ENCODE measurements at places on chromosomes 16 and 17.

- no peak for DNase-seq
These were observed 146.1 kb downstream of the SEC14L1 start for GRCh38 chr17:77286641-77287431.

DNA sequence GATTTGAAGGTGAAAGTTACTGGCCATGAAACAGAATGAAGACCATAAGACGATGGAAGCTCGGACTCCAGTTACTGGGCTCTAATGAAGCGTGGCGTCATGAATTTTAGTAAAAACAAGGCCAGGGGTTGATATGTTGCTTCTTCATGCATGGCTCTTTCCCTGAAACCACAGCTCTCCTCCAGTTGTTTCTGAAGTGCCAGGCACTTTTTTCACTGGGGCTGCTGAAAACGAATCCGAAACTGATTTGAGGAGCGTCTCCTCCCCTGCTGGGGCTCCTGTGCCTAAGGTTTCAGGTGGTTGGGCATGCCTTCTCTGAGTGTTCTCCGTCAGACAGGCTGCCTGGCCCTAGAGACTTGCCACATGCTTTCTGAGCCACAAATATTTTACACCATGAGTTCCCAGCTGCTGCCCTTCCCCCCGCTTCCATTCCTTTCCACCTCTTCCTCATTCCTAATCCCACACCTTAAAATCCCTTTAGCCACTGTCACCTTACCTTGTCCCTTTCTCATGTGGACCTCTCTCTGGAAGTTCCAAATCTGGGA, 3.7 kb upstream of the MYL4 start:
- DNase-seq: peak; percentile 67

GRCh38 chr17:38333635-38334295, 10.0 kb downstream of the GPR179 start:
- DNase-seq: no peak

GRCh38 chr17:2874189-2874686, 78.0 kb downstream of the RAP1GAP2 start:
- no peak for DNase-seq

DNA sequence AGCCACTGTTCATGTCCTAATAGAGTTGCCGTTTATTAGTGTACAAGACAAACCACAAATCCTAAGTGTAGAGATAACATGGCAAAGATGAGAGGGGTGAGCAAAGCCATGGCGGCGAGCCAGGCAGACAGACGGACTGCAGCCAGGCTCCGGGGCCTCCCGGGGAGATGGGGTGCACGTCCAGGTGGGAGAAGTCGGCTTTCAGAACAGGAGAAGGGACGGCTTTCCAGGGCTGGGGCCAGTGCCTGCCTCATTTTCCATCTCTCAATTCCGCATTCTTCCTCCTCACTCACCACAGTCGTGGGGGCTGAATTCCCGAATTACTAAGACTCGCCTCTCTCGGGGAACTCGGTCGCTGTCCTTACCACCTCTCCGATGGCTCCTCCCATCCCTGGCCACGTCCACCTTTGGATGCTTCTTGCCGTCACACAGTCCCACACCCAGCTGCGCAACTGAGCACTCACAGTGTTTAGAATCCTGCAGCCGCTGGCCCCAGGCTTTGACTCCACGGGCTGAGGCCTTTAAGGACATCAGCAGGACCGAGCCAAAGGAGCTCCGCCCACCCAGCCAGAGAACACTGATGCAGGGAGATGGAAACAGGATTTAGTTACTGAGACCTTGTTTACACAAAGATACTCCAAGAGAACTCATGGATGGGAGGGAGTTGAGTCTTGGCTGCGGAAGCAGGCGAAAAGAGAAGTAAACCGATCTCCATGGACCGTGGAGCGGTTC, 59.7 kb downstream of the RNF112 start:
- no peak for DNase-seq
